ENCODE measurements at places on chromosomes 2 and 18.

- DNase-seq: no peak
Observed at GRCh38 chr18:77755187-77755586, 505.5 kb downstream of the GALR1 start.

GRCh38 chr18:22228976-22229375 lies 59.6 kb downstream of the GATA6 start:
- no peak for DNase-seq

- DNase-seq: no peak
Observed at GRCh38 chr2:240648155-240648649, 22.9 kb downstream of the GPR35 start.

DNA sequence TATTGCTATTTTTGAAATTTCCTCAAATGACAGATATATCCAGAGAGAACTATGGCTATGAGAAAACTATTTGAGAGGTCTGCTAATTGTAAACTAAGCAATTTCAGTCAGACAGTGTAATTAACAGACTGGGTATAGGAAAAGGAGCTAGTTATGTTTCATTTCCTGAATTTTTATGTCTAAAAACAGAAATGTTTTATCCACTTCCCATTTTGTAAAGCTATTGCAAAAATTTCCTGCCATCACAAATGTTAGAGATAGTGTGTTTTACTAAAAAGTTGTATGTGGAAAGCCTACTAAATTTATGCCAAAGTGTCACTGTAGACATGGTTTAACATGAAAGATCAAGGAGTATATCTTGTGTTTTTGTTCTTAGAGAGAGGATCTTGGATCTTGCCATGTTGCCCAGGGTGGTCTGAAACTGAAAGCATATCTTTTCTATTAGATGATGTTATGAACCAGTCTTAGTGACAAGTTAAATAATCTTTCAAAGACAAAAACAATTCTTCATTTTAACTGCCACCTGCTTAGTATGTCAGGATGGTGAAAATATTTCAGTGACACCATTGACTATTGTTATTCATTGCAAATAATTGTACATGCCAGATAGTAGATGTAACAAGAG lies 40.5 kb upstream of the ITPRID2 start:
- no peak for DNase-seq

GRCh38 chr18:57107140-57107832 lies 39.6 kb upstream of the BOD1L2 start:
- no peak for DNase-seq

DNA sequence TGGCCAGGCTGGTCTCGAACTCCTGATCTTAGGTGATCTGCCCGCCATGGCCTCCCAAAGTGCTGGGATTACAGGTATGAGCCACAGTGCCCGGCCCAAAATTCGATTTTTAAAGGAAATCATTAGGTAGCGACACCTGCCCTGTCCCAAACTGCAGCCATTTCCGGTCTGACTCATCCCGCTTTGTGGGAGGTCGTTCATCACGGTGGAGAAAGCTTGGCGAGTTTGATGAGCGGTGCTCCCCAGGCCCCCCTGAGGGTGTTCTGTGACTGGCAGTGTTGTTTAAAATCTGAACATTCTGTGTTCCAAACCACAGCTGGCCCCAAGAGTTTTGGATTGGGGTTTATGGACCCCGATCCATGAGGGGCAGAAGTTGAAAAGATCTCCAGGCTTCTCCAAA lies 53.0 kb upstream of the GLI2 start:
- DNase-seq: no peak

- DNase-seq: no peak
Observed at GRCh38 chr2:23904692-23905091, 22.2 kb downstream of the ATAD2B start.

GRCh38 chr2:233600386-233600785 lies 17.0 kb upstream of the UGT1A8 start:
- DNase-seq: no peak

DNA sequence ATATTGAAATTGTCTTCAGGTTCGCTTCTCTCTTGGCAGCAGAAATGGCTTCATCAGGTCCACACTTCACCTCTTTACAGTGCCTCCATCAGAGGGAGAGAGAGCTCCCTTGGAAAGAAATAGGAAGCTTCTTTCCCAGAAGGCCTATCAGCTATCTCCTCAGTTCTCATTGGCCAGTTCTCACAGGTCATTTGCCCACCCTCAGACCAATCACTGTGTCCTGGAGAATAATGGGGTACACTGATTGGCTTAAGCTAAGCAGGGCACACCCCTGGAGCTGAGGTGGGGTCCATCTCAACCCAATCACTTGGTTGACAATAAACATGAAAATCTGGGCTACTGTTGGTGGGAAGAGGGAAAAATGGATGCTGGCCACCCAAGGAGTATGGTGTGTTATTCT lies 5.2 kb downstream of the GNLY start:
- DNase-seq: no peak

DNA sequence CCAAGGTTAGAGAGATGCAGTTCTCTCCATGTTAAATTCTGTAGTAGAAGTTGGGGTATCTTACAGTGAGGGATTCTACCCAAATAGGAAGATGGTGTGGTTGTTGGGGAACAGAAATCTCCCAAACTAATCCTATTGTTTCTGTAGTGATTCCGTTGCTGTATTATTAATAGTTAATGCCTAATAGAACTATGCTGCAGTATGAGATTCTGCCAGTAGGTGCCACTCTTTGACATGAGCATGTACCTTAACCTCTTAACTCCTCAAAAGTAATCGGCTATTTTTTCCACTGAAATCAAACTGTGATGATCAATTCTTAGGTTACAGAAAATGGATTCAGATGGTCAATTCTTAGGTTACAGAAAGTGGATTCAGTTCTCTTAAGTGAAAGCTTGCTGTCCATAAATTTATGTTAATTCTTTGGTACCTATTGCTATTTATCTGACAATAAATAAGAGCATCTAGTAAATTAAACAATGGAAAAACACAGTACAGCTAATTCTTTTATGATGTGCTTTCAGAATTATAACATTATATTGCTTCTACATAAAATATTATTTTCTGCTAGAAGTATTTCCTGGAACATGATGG lies 97.9 kb upstream of the DLX2 start:
- DNase-seq: no peak

DNA sequence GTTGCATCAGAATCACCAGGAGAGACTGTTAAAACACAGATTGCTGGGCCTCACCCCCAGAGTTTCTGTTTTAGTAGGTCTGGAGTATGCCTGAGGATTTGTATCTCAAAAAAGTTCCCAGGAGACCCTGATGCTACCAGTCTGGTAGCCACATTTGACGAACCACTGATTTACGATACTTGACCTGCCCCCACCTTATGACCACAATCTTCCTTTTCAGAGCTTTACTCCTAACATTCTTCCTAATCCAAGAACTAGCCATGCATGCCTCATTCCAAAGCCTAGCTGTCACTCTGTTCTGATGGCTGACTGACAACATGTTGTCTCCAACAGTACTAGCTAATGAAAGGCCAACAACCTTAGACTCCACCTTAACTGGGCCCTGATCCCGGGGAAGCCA lies 191.4 kb downstream of the MBD2 start:
- no peak for DNase-seq

DNA sequence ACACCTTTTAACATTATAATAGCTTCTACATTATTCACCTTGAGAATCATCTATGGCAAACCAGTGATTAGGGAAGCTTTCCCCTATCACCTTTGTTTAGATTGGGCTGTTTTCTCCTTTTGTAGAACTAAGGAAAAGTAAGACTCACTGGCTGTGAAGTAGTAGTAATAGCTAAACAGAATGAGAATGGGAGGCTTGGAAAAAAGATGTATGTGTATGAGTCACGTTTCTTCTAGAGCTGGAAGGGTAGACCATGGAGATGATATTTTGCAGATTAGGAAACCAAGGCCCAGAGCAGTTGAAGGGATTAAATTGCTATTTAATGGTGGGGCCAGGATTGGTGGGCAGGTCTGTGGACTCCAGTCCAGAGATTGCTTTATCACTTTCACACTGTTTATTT lies 214.5 kb downstream of the MCFD2 start:
- no peak for DNase-seq

GRCh38 chr2:121579309-121579708 lies 48.6 kb downstream of the RNU4ATAC start:
- no peak for DNase-seq

DNA sequence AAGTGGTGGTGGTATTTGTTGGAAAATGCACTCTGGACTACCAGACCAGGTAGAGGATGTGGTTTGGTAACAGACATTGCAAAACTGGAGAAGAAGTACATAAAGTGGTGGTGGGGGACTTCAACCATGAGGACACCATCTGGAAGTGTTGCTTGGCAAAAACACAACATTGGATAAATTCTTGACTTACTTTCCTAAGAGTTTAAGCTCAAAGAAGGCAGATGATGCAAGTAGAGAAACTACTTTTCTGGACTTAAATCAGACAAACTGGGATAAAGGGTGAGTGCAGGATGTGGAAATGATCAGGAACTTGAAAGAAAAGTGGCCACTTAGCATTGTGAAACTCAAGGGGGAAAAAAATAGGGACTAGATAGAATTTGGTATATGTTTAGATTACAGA lies 487.4 kb downstream of the ZEB2 start:
- no peak for DNase-seq

DNA sequence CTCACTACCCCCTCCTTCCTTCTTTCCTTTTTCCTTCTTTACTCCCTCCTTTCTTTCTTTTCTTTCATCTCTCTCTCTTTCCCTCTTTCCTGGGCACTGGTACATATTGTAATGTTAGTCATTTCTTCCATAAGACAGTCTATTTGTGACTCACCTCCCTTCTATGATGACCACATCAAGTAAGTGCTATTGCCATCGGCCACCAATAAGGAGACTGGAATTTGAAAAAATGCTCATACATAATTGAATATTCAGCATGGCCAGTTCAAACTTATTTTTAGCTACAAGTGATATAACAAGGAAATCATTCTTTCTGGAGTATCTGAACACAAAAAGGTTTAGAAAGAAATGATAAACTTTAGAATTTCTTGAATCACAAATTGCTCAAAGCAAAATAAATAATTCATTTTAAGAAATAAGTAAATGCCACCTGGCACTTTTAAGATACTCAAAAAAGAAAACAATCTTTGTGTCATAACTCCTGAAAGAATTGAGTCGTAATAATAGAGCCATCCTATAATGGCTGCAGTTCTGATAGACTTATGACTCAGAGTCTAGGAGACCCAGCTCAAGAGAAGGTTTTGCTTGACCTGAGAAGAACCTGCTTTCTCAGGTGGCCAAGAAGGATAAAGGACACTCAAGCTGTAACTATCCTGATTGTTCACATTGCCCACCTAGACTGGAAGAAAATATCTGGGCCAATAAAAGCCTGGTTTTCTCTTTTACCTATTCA lies 51.6 kb upstream of the CCBE1 start:
- DNase-seq: no peak

DNA sequence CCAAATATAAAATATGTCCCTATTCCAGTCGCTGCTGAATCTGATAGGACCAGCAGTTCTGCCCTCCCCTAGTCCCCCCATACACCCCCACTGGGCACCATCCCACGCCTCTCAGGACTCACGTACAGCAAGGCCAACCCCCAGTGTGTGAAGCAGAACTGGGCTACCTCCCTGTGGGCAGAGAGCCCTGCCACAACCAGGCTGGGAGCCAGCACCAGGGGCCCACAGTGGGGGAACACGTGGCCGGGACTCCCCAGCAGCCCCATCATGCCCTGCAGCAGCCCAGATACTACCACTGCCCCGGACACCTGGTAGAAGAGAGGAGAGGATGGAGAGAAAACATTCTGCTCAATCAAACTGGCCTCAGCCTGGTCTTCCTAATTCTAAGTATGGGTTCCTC lies 1.3 kb downstream of the SLC23A3 start:
- DNase-seq: no peak

- DNase-seq: no peak
Observed at GRCh38 chr18:75211626-75211952, 992 bp downstream of the TSHZ1 start.

DNA sequence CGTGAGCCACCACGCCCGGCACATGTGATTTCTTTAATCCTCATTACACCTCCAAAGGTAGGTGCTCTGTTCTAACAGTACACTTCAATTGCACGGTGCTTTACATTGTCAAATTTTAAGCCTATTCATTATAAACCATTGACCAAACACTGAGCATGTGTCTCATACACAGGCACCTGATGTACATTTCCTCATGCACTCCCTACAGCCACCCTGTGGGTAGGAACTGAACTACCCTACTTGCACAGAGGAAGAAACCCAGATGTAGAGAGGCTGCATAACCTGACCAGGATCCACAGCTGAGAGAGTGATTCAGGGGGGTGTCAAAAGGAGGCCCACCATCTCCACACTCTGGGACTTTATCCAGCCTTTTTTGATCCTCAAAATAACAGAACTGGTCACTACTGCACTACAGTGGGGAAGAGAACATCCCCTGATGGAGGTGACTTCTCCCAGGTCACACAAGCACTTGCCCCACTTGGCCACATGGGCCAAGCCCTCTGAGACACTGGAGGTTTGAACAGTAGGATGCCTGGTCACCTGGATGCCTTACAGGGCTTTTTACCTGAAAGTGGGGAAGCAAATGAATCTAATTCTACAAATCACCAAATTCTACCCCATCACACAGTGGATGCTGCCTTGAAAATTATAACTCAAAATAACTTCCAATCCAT lies 6.9 kb upstream of the DPYSL5 start:
- no peak for DNase-seq

DNA sequence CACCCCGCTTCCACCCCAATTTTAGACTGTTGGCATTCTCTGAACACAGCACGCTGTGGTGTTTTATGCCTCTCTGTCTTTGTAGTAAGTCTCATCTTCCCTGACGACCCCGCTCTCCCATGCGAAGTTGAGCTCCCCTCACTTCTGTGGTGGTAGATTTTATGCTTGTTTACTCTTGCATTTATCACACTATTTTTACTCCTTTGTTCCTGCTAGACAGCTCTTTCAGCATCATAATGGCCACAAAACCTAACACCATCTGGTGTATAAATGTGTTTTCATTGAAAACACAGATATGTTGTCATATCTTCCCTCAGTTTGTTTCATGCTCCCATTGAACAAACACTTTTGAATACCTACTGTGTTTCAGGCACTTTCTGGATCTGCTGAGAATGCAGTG lies 57.1 kb downstream of the PKP4 start:
- DNase-seq: no peak

- no peak for DNase-seq
Observed at GRCh38 chr2:201852878-201853415, 46.6 kb downstream of the CDK15 start.

DNA sequence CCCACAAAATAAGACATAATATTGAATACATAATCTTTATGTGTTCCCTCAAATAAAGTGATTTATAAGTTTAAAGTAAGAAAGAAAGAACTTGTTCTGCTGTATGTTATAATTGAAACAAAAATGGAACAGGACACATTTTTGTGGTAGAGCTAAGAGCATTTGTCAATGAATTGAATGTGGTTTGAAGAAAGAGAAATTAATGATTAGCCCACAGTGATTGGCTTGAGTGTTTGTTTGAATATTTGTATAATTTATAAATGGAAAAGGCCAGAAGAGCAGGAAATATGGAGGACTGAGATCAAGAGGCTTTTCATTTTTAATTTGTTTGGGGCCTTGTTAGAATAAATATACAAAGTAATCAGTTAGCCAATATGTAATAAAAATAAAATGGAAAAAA lies 395.1 kb upstream of the CDH19 start:
- no peak for DNase-seq

- DNase-seq: no peak
Observed at GRCh38 chr2:55136138-55136541, 85.9 kb upstream of the RTN4 start.

Data from stimulated activated naive B cell treated with anti-CD40 and anti-IgM and Interleukin-4, amounts not matched to agents 10 μg/mL and 1 μg/mL and 100 μg/mL, for 72 hours (primary cell).